Keratinocyte (primary cell): ENCODE measurements at places on chromosomes 7 and 10.

- no peak for DNase-seq
Measured at GRCh38 chr7:81503771-81504170, 266.1 kb downstream of the HGF start.

GRCh38 chr7:1914321-1914720 lies 244.2 kb downstream of the ELFN1 start:
- DNase-seq, result no peak

DNA sequence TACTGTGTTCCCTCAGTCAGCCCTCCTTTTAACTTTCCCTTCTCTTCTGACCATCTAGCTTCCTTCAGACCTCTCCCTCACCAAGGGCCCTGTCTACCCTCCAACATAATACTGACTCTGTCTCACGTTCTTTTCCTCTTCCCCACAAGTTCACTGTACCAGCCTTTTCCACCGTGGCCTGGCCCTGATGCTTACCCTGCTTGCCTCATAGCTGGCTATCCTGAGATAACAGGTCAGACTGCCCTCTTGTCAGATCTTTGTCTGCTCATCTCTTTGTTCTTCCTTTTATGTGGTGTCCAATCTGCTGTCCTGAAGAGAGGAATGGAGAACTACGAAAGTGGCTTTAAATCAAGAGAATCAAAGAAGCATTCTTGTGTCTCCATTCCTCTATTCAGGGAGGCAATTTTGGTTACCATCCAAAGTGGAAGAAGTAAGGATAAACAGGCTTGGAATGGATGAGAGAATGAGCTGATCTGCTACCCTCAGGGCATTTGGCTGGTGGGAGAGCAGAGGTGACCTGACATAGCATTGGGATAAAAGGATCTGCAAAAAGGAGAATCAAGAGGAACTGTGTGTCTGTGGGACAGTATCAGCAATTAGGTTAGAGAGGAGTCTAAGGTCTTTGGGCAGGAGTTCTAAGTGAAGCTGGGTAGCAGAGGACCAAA lies 8.1 kb downstream of the BTAF1 start:
- DNase-seq, result no peak

- DNase-seq, result no peak
Measured at GRCh38 chr7:121023194-121023593, 34.7 kb downstream of the CPED1 start.

- DNase-seq, result no peak
Measured at GRCh38 chr7:1397491-1398327, 61.6 kb downstream of the MICALL2 start.

DNA sequence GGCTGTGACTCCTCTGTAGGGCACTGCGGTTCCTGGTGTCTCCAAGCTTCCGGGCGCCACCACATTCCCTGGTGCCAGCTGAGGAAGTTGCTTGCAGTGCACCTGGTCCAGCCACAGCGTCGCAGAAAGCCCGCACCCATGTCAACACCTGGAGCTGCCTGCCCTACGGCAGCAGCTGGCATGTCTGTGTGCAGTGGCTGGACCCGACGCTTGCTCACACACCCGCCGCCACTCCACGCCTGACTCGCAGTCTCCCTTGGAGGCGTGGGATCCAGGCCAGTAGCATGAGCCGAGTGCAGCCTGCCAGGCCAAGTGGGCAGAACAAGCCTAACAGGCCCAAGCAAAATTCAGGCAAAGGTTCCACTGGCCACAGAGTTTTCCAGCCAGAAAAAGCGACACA lies 118.1 kb upstream of the PHF14 start:
- no peak for DNase-seq

- DNase-seq, result no peak
Measured at GRCh38 chr7:98836811-98837629, 32.8 kb downstream of the TMEM130 start.

- no peak for DNase-seq
Measured at GRCh38 chr10:125102246-125102645, 58.1 kb downstream of the CTBP2 start.

GRCh38 chr7:25632616-25633015 lies 404.3 kb upstream of the NPVF start:
- no peak for DNase-seq

- no peak for DNase-seq
Measured at GRCh38 chr7:50393076-50393475, 57.1 kb downstream of the FIGNL1 start.

DNA sequence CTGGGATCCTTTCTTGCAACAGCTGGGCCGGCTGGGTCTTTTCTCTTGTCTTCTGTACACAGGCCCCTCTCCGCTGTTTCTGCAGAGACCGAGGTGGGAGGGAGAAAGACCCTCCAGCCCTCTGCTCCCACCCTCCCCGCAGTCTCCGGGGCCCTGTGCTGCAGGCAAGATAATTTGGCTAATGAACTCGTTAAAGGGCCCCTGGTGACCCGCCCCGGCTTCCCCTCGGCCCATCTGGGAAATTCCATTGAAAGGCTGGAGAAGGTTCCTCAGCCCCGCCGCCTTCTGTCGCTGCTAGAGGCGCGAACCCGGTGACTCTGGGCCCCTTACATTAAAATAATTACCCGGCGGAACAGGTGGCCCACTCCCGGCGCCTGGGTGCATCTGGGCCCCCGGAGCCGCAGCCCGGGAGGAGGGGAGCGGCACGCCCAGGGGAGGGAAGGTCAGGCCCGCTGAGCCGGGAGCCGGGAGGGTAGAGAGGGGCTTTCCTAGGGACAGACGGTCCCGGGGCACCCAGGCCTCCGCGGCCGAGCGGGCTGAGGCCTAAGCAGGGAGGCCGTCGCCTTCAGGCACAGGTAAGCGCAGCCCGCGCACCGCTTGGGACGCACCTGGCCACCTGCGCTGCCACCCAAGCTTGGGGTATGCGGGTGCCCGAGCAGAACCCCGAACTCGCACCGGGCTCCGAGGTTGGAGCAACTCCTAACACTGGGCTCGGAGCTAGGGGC lies 7.3 kb upstream of the MNX1 start:
- DNase-seq, result no peak

DNA sequence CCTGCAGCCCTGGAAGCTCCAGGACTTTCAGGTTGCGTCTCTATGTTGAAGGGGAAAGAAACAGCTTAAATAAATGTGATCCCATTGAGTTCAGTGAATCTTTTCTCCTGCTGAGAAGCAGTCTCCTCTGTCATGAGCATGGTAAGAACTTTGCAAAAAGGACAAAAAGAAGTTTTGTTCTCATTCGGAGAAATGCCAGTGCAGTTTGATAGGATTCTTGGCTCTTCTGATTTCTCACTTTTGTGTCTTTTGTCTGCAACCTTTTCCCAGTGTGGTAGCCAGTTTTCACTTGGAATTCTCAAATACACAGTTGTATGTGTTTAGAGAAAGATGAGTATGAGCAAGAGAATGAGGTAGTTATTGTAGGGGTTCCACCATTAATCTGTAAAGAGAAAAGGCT lies 64.3 kb downstream of the AP3M1 start:
- DNase-seq, result no peak

- no peak for DNase-seq
Measured at GRCh38 chr10:88962336-88962735, 9.8 kb upstream of the ACTA2 start.

GRCh38 chr7:99219185-99219767 lies 11.4 kb upstream of the KPNA7 start:
- no peak for DNase-seq

DNA sequence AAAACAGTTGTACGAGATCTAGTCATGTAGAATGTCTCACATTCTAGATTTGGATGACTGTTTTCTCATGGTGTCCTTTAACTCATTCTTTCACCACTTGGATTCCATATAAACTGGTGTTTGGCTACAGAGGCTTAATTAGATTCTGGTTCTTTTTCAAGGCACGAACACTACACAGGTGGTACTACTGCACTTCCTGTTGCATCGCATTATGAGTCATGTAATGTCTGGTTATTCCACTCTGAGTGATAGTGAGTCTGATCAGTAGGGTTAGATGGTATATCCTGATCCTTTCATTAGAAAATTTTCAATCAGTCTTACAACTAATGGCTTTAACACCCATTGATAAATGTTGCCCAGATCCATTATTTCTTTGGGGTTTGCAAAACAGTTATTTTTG lies 11.2 kb upstream of the AKAP9 start:
- no peak for DNase-seq

GRCh38 chr10:35612385-35613106 lies 7.4 kb downstream of the GJD4 start:
- no peak for DNase-seq

DNA sequence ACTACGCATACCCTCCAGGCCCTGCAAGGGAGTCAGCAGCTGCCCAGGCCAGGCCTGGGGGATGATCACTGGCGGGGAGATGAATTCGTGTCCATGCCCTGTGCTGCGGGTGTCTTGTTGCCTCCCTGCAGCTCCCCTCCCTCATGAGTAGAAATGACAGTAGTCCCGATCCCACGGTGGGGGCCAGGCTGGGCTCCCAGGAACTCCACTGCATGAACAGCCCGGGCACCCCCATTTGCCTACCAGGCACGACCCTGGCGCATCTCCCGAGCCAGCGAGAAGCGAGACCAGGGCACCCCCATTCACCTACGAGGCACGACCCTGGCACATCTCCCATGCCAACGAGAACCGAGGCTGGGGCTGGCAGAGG lies 246.5 kb downstream of the ELFN1 start:
- DNase-seq, result no peak

- DNase-seq, result no peak
Measured at GRCh38 chr10:90992462-90992861, 71.6 kb upstream of the ANKRD1 start.

DNA sequence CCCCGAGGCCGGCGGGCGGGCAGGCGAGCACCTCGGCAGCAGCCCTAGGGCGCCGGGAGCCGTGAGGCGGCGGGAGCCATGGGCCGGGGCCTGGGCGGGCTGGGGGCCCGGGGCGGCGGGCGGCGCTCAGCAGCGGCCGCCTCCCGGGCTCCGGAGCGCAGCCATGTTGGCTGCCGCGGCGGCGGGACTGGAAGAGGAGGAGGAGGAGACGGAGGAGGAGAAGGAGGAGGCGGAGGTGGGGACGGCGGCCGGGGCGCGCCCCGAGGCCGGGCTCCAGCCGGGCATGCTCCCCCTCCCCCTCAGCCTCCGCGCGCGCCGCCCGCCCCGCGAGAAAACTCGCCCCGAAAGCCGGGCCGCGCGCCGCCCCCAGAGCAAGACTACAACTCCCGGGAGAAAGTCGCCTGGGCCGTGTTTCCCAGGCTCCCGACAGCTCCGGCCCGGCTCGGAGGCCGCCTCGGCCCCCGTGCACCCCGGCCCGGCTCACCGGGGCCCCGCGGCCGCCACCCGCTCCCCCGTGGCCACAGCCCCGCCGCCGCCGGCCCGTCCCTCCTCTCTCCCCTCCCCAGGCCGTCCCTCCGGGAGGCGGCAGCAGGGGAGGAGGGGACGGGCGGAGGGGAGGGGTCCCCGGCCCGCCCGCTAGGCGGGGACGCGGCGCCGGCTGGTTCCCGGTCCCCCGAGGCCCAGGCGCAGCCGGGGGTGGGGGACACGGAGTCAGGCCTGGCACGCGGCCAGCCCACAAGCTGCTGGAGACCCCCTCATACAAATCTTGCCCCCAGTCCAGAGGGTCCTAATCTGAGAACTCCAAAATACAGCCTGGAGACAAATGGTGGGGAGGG lies at the start of gene DLG5:
Gene DLG5 (minus strand): TSS at position 190 of the 836 bp plus-strand sequence. CDS start 235 bp downstream, outside the sequence.
- DNase-seq, result no peak

DNA sequence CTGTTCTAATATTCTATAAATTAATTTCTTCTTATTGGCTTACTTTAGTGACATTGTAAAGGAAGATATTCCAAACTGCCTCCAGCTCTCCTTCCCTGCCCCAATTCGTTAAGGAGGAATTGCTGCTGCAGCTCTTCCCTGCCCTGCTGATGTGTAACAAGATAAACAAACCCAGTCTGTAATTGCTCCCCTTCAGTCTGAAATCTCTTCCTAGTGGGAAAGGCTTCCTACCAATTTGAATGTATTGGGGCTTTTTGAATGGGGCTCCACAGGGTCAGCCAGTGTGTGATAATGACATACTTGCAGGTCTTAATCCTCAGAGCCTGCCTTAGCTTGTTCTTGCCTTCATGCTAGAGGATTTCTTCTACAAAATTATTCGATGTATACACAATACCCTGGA lies 849.9 kb upstream of the GHITM start:
- no peak for DNase-seq

DNA sequence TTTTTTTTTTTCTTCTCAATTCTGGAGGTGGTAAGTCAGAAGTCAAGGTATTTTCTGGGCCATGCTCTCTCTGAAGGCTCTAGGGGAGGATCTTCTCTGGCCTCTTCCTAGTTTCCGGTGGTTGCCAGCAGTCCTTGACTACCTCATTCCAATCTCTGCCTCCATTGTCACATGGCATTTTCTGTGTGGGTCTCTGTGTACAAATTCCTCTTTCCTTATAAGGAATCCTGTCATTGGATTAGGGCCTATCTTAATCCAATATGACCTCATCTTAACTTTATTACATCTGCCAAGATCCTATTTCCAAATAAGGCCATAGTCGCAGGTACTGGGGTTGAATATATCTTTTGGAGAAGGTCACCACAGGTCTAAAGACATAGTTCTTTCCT lies 129.3 kb upstream of the PRR15 start:
- DNase-seq, result no peak

GRCh38 chr7:155744971-155745683 lies 67.1 kb downstream of the SHH start:
- DNase-seq, result no peak

GRCh38 chr7:151424799-151425198 lies 15.0 kb upstream of the WDR86 start:
- no peak for DNase-seq

DNA sequence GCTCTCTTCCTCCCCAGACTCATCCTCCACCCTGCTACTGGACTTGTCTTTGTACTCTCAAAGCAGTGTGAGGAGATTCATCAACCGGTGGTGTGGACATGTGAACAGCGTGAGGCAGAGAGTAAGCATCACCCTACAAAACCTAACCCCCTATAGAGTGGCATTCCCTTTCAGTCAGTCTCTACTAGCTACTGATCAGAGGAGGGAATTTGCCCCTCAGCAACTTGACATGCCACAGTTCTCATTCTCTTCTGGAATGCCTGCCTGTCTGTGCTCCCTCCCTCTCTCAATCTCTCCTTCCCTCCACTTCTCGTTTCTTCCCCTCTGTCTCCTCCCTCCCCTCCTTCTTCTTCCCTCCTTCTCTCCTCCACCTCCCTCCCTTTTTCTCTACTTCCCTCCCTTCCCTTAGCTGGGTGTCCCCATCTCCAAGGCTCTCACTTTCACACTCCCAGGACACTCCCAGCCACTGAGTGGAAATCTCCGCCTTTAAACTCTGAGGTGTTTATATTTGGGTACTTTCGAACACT lies 24.6 kb downstream of the H2AZ2 start:
- no peak for DNase-seq

GRCh38 chr7:129376778-129377700 lies 57.2 kb upstream of the STRIP2 start:
- no peak for DNase-seq

GRCh38 chr10:132704008-132704814 lies 81.7 kb downstream of the NKX6-2 start:
- no peak for DNase-seq
